ENCODE measurements at places on chromosomes 1 and 21.

DNA sequence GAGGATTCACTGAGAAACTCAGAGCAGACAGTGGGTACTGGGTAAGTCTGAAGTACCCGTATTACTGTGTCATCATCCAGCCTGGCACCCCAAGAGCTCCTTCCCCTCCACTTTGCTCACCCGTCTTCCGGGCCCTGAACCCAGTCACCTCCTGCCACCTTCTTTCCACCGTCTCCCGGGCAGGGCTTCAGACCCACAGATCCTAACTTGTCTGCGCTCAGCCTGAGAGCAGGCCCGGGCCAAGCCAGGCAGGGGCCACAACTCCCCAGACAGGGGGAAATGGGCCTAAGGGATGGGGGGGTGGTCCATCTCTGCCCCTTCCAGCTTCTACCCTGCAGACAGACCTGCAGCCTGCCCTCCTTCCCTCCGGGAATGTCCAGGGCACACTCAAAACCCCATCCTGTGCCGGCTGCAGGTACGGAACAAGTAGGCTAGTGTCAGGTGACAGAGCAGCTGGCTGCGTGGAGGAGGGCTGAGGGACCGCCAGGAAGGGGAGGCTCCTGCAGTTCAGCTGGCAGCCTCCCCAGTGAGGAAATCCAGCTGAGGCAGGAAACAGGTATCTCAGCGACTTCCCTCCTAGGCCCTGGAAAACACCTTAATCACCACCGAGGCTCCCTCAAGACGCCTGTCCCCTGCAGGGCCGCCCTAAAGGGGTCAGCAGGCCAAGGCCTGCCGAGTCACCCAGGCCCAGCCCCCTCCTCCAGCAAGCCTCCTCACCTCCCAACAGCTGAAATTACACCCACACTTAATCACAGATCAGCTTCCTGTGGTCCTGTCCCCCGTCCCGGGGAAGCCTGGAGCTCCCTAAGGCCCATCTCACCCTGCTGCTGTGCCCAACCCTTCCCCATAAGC is 3.5 kb downstream of the HSPG2 start:
- peak; percentile 87 for DNase-seq

- DNase-seq = no peak
Observed at GRCh38 chr21:45269861-45270260, 17.8 kb downstream of the POFUT2 start.

GRCh38 chr1:36705629-36706028 is 222.9 kb upstream of the CSF3R start:
- DNase-seq = no peak

GRCh38 chr1:193368302-193368701 is 181.9 kb upstream of the B3GALT2 start:
- no peak for DNase-seq

- DNase-seq = no peak
Observed at GRCh38 chr21:33247599-33247998, 17.9 kb downstream of the IFNAR2 start.

DNA sequence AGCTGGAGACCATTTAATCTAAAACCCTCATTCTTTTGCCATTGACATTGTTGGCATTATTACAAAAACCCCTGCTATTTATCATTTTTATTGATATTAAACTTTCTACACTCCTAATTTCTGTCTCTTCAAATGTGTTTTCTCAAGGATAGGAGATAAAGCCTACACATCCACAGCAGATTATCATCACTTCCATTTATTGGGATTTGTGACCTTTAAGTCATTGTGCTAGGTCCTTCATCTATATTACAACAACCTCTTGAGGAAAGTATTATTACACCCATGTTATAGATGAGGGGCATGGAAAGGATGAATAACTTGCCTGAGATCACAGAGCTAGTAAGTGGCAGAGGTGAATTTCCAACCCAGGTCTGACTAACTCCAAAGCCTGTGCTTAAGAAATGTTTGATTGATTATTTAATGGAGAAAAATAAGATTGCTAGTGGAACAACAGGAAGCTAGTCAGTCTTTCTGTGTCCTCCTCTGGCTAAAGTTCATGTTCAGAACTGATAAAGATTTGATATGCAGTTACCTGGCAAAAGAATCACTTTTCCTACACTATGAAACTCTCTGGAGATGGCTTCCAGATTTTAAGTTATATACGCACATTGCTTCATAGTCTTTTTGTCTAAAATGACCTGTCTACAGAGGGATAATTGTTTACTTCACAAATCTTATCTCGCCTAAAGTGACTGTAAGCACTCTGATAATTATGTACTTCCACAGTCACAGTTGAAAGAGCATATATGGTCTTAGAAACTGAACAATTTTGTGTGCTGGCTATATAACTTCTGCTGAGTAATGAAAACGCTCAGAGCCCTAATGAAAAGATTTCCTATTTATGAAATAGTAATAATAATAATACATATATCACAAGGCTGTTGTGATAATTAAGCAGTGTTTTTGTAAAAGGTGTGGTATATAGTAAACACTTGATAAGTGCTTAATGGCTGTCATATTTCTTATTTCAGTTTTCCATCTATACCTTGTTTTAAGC is 15.0 kb downstream of the FMO5 start:
- no peak for DNase-seq

DNA sequence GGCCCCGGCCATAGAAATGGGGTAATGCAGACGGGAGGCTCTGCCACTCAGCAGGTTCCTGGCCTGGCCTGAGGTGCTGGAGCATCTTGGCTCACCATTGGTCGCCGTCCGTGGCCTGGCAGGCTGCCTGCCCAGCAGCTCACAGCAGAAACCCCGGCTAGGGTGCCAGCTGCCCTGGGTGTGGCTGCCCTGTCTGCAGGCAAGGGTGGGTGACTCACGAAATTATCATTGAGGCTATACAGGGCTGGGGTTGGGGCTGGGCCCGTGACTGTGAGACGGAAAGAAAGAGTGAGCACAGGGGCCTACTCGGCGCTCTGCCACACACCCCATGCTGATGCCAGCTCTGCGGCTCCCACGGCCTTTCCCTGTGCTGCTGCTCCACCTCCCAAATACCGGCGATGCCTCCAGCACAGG is 8.0 kb upstream of the PKP1 start:
- peak; percentile 95 for DNase-seq

GRCh38 chr1:3688356-3689137 is 36.2 kb downstream of the TP73 start:
- DNase-seq = no peak

- DNase-seq = no peak
Observed at GRCh38 chr1:29032841-29033240, 90.9 kb downstream of the TMEM200B start.

GRCh38 chr1:162310337-162310736 is 66.3 kb downstream of the SPATA46 start:
- DNase-seq = peak; percentile 89

GRCh38 chr1:78004719-78005447 is at the start of gene DNAJB4:
TSS of gene DNAJB4 (plus strand) at chr1:78004939. CDS start at chr1:78005111, 172 bp downstream.
- DNase-seq = peak; percentile 97

- no peak for DNase-seq
Observed at GRCh38 chr1:23200883-23201282, 16.4 kb downstream of the HTR1D start.

GRCh38 chr1:65445837-65446236 is 25.4 kb downstream of the LEPR start:
- no peak for DNase-seq

- DNase-seq = peak; percentile 90
Observed at GRCh38 chr1:36224537-36225282, 467 bp downstream of the THRAP3 start.

GRCh38 chr1:54108156-54108555 is 44.6 kb downstream of the CDCP2 start:
- no peak for DNase-seq

GRCh38 chr1:15742339-15742801 is at the start of gene TMEM82:
TSS of gene TMEM82 (plus strand) at chr1:15742499. CDS start at chr1:15742560, 61 bp downstream.
- no peak for DNase-seq

GRCh38 chr1:244239261-244239770 is 188.2 kb downstream of the ZBTB18 start:
- DNase-seq = peak; percentile 82

DNA sequence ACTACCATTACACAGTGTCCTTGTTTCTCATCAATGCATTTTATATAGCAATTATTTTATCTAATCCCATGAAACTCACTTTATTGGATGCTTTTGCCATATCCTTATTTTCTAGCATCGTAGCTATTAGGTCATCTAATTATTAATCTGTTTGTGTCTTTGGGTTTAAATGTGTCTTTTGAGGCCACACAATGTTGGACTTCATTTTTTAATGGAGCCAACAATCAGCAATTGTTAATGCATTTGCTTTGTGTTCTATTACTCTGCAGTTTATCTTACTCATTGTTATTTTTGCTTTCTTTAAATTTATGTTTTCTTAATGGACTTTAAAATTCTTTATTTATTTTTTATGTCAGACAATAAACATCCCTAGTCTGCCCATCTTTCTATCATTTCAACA is 1.8 kb upstream of the HSD11B1 start:
- no peak for DNase-seq

DNA sequence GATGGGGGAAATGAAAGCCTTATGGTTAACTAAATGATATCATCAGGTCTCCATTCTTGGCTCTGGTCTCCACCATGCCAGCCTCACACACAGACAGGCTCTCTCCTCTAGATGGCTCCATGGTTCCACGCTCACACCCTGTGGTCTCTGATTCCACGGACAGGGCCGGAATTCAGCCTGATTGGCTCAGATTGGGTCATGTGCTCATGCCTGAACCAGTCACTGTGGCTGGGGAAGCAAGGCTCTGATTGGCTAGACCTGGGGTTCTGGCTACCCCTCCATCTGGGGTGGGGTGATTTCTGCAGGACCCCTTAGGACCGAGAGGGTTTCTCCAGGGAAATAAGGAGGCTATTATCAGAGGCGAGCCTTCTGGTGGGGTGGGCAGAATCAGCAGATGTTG is 277.0 kb downstream of the PTPRU start:
- DNase-seq = peak; percentile 31

- no peak for DNase-seq
Observed at GRCh38 chr1:15249081-15249480, 2.1 kb downstream of the FHAD1 start.

- DNase-seq = no peak
Observed at GRCh38 chr1:64514197-64514765, 44.4 kb downstream of the CACHD1 start.

GRCh38 chr1:6538956-6539355 is 15.4 kb downstream of the NOL9 start:
- DNase-seq = no peak

DNA sequence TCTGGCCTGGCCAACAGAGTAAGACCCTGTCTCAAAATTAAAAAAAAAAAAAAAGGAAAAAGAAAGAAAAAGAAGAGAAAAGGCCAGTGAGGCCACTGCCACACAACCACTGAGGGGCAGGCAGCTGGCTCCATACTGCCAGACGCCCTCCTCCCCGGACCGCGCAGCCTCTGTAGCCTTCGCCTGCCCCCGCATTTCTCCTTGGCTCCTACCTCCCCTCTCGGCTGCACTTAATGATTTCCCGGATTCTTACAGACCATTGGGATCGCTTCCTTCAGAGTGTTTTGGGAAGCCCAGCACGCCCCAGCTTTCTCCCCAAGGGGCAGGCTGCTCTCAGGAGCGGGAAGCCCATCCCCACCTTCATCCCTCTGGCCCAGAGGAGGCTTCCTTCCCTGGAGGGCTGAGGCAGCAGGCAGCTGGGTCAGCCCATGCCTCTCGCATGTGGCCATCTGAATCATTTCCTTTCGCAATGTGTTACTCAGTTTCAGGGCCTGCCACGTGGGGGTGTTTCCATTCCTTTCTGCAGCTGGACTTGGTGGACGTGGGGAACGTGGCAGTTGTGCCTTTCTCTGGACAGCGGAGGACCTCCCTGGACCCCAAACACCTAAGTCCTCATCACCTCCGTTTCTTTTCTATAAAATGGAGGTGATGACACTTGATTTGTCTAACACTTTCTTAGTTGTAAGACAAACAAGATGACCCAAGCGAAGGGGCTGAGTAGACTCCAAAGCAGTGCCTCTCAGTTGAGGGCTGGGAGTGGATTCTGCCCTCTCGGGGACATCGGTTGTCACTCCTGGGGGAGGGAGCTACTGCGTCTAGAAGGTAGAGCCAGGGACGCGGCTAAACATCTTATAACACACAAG is 2.3 kb downstream of the SLC2A5 start:
- peak; percentile 49 for DNase-seq

DNA sequence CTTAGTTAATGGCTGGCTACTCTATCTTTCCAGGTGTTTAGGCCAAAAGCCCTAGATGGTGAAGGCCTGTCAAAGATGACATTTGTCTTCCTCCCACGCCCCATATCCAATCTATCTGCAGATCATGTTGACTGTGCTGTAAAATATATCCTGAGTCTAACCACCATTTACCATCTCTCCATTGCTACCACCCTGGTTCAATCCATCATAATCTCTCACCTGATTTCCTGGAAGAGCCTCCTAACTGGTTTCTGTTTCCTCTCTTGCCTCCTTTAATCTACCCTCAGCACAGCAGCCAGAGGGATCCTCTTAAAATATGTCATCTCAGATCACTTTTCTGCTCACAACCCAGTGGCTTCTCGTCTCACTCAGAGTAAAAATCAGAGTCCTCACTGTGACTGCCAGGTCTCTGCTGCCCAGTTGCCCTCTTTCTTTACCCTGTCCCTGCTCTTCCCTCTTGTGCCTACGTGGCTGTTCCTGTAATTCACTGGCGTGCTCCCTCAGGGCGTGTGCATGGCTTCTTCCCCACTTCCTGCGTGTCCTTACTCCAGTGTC is 17.8 kb downstream of the TMEM50A start:
- no peak for DNase-seq

DNA sequence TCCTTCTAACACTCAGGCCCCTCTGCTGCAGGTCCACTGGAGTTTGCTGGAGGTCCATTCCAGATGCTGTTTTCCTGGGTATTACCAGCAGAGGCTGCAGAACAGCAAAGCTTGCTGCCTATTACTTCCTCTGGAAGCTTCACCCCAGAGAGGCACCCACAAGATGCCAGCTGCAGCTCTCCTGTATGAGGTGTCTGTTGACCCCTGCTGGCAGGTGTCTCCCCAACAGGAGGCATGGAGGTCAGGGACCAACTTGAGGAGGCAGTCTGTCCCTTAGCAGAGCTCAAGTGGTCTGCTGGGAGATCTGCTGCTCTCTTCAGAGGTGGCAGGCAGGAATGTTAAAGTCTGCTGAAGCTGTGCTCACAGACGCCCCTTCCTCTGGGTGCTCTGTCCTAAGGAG is 204.8 kb downstream of the FCRL5 start:
- DNase-seq = no peak

- no peak for DNase-seq
Observed at GRCh38 chr1:56545711-56546110, 33.7 kb downstream of the PLPP3 start.

DNA sequence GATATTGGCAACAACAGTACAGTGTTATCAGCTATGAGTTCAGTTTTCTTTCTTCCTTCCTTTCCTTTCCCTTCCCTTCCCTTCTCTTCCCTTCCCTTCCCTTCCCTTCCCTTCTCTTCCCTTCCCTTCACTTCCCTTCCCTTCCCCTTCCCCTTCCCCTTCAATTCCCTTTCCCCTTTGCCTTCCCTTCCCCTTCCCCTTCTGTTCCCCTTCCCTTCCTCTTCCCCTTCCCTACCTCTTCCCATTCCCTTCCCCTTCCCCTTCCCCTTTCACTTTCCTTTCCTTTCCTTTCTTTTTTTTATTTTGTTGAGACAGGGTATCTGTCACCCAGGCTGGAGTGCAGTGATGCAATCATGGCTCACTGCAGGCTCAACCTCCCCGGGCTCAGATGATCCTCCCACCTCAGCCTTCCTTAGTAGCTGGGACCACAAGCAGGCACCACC is 72.3 kb upstream of the CAPZB start:
- no peak for DNase-seq

GRCh38 chr1:181159451-181160140 is 71.1 kb downstream of the IER5 start:
- peak; percentile 97 for DNase-seq
